ENCODE measurements at places on chromosomes 6 and 20.

- DNase-seq, result no peak
Observed at GRCh38 chr6:39137245-39137644, 22.3 kb upstream of the SAYSD1 start.

- DNase-seq, result no peak
Observed at GRCh38 chr20:24814556-24815195, 134.4 kb upstream of the CST7 start.

DNA sequence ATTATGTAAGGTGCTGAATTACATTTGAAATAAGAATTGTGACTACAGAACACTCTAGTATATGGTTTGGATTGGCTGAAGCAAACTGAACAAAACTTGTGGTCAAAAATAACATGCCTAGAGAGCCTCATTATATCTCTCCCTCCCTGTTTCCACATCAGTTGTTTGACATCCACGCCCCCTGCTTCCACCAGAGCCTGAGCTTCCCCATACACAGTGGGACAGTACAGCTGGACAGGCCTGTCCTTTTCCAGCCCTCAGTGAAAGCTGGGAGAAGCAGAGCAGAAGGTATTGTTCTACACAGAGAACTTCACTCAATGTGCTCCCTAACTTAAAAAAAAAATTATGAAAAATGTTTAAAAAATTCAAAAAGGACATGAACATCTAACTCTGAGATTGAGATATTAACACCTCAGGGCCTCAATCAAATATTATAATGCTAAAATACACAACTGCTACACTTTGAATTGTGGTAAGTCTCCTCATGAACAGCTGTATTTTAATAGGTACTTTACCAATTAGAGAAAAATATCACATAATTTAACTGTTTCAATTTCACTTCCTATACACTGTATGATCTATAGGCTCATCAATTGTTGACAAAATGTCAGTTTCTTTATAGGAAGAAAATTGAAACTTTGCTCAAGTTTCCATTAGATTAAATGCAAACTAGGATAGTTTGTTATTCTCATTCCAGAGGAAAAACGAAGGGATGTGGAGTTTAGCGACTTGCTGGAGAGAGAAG lies 44.9 kb upstream of the SCML4 start:
- DNase-seq, result no peak

GRCh38 chr6:117530467-117531242 lies 48.2 kb downstream of the DCBLD1 start:
- DNase-seq, result no peak

- no peak for DNase-seq
Observed at GRCh38 chr6:144697369-144697760, 412.2 kb downstream of the UTRN start.

GRCh38 chr20:8854571-8854970 lies 214.3 kb upstream of the PLCB4 start:
- DNase-seq, result no peak

DNA sequence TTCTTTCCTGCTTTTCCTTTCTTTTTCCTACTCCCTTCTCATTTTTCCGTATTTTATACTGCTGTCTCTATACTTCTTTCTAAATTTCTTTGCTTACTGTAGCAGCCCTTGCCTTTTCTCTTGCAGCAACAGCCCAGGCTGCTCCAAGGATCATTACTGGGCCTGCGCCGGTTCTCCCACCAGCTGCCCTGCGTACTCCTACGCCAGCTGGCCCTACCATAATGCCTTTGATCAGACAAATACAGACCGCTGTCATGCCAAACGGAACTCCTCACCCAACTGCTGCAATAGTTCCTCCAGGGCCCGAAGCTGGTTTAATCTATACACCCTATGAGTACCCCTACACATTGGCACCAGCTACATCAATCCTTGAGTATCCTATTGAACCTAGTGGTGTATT lies 148.8 kb downstream of the QKI start:
- peak; percentile 68 for DNase-seq

- no peak for DNase-seq
Observed at GRCh38 chr20:52668626-52669025, 303.5 kb upstream of the TSHZ2 start.

- DNase-seq, result no peak
Observed at GRCh38 chr6:168130697-168131371, 51.8 kb upstream of the FRMD1 start.

DNA sequence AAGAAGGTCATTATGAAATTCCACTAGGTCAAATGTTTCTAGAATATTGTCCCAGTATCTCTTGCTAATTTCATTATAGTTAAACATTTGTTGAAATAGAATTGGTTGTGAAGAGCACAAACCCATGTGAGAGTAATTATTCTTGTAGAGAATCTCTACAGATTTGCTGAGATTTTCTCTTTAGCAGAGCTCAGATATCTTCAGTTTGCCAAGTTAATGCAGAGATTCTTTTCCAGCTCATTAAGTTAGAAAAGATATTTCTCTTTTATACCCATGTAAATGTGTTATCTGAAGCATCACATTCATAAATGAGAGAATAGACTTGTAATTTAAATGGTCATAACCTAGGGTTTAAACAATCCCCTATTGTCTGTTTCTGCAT lies 232.0 kb upstream of the TAB2 start:
- no peak for DNase-seq

DNA sequence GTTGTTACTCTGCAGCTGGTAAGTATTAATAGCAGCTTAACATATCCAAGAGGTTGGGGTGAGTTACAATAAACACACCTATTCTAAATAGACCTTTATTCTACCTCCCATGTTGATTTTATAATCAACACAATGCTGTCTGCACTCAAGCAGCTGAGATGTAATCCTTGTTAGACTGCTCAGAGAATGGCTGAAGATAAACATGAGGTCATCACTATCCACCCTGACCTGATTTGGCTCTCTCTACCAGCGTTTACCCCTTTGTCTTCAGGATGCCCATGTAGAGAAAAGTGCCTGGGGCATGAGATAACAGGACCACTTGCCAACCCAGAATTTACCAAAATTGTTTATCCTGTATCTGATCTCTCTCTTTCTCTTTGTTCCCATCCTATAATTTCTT lies 220.7 kb upstream of the DEFB112 start:
- DNase-seq, result no peak

GRCh38 chr6:128723667-128724066 lies 159.3 kb upstream of the LAMA2 start:
- DNase-seq, result no peak

DNA sequence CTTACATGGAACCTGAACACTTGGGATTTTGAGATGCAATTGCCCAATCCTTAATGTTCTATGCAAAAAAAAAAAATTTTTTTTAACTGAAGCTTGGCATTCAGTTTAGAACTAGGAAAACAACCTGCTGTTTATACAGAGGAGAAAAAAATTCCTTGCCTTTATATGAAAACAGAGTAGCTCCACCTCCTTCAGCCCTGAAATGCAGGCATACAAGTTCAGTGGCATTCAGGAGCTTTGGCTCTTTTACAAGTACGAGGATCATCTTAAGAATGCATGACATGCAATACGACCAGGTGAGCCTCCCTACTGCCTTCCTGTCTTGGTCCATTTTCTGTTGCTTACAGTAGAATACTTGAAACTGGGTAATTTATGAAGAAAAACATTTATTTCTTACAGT lies 20.4 kb downstream of the PAX1 start:
- DNase-seq, result no peak

GRCh38 chr6:54100411-54101006 lies 10.7 kb upstream of the MLIP start:
- DNase-seq, result no peak

DNA sequence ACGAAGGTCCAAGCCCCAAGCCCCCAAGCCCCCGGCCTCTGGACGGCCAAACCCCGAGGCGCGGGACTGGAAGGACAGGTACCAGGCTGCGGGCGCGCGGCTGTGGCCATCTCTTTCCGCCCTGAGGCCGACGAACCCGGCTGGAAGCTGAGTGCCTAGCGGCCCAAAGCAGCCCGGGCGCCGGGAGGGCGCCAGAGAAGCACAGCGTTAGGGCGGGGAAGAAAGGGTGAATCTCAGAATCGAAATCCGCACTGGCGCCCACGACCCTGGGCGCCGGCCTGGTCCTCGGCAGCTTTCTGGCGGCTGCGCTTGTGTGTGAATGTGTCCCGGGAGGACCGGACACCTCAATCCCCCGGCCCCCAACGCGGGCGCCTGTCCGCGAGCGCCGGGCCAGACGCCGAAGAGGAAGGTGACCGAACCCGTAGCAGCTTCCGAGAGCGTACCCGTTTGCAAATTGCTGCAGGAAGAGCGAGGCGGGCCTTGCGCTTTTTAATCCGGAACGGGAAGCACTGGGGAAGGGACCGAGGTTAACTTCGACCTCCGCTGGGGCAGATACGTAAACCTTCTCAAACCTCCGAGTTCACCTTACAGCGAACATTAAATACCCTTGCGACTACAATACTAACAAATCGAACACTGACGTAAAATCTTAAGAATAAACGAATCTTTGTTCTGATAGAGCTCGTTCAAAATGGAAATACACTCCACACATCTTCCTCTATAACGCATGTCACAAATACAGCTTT lies 2.9 kb downstream of the NRN1 start:
- DNase-seq, result no peak

DNA sequence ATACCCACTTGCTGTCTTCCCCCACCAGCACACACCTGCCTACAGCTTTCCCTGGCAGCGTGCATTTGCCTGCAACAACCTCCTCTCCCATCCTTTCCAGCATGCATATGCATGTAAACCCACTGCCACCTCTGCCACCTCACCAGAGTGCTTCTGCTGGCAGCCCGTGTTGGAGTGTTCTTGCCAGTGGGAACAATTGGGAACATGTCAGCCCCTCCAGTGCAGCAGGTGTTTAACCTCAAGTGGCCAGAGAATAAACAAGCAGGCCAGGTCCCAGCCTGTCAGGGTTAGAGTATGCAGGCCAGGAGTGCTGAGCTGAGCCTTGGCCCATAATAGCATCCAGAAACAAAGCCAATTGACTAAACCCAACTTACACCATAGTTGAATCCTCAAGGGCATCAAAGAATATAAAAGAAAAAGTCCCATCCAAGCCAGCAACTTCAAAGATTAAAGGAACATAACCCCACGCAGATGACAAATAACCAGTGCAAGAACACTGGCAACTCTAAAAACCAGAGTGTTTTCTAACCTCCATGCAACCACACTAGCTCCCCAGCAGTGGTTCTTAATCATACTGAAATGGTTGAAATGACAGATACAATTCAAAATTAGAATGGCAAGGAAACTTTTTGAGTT lies 1212.1 kb upstream of the CITED2 start:
- DNase-seq, result no peak

GRCh38 chr20:5486377-5487054 lies 169.8 kb upstream of the PROKR2 start:
- no peak for DNase-seq

DNA sequence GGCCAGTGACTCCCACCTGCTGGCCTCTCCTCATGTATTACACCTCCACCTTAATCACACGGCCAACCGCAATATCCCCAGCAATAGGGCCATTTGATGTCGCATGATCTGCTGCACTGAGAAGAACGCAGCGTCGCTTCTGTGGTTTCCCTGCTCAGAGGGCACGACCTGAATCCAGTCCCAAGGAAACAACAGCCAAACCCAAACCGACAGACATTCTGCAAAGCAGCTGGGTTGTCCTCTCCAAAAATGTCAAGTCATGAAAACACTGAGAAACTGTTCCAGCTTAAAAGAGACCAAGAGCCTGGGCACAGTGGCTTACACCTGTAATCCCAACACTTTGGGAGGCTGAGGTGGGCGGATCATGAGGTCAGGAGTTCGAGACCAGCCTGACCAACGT lies 7.5 kb upstream of the BPI start:
- no peak for DNase-seq

DNA sequence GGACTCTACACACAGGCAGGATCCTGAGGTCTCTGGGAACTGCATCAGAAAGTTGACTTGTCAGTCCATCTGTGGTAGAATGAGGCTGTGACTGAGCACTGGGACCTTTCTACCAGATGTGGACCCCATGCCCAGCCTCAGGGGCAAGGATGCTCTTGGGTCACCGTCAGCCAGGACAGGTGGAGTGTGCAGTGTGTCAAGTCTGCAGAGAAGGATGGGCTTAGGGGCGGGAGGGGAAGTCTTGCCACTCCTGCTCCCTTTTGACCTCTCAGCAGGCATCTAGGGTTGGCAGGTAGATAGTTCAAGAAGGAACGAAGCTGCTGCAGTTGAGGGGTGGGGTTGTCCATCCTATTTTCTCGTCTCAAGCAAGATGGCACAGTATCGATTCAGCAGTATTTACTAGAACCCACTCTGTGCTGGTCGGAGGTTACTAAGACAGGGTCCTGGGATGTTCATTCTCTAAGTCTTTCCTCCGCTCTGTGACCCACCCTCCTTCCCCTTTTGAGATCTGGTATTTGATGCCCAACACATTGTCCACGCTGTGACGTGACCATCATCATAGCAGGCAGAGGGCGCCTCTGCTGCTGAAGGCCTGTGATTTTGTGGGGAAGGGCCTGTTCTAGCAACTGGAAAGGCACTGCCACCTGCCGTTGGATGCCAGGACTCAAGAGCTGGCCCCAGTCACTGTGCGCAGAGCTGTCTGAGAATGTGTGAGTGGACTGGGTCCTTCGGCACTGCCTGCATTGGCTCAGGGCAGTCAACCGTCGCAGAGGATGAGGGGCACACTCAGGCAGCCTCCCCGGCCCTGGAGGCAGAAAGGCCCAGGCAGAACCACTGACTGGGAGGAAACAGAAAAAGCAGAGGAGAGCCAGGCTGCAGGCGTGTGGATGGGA lies 23.2 kb downstream of the RBCK1 start:
- peak; percentile 23 for DNase-seq

GRCh38 chr20:46709459-46710152 lies at the start of gene SLC2A10:
Gene SLC2A10 (plus strand): TSS chr20:46709649. CDS start chr20:46709737, 88 bp downstream.
- no peak for DNase-seq

DNA sequence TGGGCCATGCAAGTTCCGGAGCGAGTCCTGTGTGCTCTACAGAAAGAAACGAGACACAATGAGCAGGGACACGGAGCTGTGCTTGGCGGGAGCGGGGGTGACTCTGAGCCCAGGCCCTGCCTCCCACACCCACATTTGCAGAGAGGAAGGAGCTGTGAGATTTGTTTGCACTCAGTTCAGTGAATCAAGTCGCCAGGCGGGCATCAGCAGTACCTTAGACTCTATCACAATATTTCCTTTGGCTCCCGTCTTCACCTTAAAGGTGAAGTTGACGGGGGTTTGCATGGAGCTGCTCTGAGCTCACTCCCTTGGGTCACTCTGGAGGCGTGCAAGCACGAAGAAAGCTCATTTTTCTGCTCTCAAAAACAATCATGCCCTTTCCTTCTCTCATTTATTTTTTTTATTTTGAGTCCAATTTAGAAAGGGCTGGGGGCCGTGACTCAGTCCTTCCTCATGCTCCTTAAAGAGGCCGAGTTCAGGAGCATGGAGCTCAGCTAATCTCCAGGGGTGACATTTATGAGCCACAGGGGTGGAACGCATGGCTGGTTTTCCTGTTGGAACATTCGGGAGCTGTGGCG lies 188.2 kb downstream of the NFATC2 start:
- DNase-seq, result no peak

- DNase-seq, result no peak
Observed at GRCh38 chr6:16747232-16748024, 13.8 kb downstream of the ATXN1 start.
